Peyer's patch (tissue), 4 donors: ENCODE measurements at places on chromosomes 7 and 10.
A peak's percentile ranks its signal among the peaks of the same experiment; 100 is the strongest.

DNA sequence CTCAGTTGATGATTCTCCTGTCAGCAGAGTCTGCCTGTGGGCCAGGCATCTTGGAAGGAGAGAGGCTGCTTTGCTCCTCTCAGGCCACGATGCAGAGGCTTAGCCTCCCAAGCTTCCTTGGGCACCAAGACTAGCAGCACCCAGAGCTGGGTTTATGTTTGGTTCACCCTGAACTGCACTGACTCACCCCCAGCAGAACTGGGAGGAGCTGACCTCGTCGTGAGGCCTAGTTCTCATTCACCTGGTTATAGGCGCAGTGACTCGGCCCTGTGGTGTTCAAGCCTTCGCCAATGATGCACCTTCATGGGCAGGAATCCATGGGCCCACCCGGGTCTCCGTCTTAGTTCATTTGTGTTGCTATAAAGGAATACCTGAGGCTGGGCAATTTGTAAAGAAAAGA is 122.0 kb upstream of the ZNF438 start:
- DNase-seq: no peak

DNA sequence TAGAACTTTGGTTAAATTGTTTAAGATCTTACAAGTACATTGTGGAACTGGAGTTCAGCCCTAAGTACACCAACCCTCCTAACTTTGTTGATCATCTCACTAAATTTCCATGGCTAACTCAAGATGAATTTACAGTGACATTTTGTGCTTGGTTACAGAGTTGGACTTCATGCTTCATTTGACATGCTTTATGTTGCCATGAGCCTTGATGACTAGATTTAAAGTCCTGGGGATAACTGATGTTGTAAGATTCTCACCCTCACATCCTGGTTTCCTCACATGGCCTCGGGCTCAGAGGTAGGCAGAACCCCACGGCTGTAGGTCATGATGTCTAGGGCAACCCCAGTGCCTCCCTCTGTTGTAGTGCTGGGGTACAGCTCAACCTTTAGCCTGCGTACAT is 397.2 kb upstream of the IGFBP3 start:
- no peak for DNase-seq

GRCh38 chr10:15859509-15859905 is 800 bp downstream of the MINDY3 start:
- no peak for DNase-seq

DNA sequence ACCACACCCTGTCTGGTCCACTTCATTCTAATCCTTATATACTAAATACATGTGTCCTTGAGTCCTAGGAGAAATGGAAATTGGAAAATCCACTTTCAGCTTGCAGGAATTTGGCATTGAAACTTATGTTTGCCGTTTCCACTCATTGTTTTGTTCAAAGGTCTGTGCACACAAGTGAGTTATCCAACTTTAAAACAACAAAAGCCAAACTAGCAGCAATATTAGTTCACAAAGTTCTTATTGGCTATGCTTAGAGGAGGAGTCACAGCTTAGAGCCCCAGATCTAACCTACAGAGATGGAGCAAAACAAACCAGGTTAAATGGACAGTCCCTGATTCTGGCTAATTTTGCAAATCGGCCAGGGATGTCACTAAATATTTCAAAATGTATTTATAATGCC is 44.6 kb upstream of the AFAP1L2 start:
- DNase-seq: no peak

DNA sequence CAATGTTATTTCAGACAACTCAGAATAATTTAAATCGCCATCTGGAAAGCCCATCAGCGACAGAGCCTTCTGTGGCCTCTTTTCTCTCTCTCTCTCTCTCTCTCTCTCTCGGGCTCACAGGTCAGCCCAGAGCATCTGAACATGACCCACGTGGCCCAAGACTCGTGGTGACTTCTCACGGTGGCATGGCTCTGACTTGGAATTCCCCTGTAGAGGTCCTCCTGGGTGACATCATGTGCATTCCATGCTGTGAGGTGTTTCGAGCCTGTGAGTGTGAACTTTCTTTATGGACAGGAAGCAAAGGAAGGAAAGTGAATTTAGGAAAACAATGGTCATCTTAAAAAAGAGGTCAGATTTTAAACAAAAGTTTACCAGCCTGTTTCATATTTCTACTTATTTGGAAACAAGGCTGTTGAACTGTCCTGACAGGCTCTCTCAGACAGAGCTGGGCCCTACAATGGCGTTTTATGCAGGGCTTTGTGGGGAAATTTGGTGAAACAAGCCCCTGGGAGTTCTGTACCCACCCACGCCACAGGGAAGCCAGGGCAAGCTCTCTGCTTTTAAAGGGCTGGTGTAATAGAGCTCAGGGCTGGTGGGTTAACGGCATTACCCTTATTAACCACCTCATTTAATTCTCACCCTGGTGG is 359.7 kb upstream of the ZNF32 start:
- DNase-seq: no peak

DNA sequence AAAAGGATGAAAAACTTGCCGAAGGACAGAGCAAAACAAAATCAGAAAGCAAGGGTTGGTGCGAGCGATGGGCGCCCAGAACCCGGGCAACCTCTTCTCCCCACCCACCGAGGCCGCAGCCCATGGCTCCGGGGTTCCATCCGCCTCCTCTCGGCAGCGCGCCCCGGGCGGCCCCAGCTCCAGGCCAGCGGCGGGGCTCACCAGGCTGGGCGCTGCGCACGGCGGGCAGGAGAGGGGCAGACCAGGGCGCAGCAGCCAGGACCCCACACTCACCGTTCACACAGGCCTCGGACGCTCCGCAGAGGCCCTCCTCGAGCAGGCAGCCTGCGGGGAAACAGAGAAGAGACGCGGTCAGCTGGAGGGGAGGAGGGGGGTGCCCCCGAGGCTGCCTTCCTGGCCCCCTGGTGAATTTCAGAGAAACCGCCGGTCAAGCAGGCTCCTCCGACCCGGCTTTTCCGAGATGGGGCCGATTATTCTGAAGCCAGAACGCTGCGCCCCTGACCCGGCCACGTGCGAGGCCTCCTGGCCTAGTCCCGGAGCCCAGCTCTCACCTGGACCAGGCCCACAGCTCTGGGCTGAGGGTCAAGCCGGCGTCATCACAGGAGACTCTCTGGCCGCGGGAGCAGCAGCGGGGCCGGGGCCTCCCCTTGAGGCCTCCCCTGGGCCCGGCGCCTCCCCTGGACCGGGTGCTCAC is 98.0 kb downstream of the PTPRN2 start:
- DNase-seq: no peak

DNA sequence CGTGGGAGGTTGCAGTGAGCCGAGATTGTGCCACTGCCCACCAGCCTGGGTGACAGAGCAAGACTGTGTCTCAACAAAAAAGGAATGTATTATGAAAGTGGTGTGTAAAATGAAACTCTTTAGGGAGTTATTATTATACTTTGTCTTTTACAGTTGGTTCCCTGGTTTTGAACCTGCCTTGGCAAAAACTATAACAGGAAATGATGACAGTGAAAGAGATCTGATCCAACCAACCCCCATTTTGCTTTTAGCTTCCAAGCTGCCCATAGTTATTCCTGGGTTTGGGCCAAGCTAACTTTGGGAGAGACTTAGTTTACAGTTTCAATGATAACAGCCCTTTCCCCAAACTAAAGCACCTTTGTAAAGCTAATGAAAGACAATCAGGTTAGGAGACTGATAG is 34.1 kb upstream of the NMT2 start:
- no peak for DNase-seq

GRCh38 chr10:48288661-48289060 is 14.2 kb upstream of the FRMPD2 start:
- no peak for DNase-seq

GRCh38 chr10:98367604-98368451 is 47.2 kb downstream of the PYROXD2 start:
- DNase-seq: no peak

DNA sequence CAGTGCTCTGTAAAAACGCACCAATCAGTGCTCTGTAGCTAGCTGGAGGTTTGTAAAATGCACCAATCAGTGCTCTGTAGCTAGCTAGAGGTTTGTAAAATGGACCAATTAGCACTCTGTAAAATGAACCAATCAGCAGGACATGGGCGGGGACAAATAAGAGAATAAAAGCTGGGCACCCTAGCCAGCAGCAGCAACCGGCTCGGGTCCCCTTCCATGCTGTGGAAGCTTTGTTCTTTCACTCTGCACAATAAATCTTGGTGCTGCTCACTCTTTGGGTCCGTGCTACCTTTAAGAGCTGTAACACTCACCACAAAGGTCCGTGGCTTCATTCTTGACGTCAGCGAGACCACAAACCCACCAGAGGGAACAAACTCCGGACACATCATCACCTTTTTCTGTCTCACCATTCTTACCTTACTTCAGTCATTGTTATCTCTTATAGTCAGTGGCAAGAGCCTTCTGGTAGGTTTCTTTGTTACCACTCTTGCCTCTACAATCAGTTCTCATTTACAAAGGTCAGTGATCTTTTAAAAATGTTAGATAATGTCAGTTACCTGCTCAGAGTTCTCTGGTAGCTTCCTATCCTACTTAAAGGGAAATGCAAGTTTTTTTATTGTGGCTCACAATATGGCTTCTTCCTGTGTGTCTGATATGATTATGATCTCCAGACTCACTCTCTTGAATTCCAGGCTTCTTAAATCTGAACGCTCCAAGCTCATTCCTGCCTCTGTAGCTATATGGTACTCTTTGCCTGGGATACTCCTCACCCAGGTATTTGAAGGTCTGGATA is 4.5 kb downstream of the STAM start:
- DNase-seq: peak; percentile 75
